ENCODE measurements at places on chromosomes 13 and 19. TPM values are rescaled to one million over a fixed set of nuclear protein-coding genes. Genes with fewer than 3 reads are reported as not detected.

- DNase-seq: peak; percentile 59
Observed at GRCh38 chr19:15934332-15935078, at the start of gene CYP4F11. CYP4F11 (minus strand) TSS chr19:15934529; CDS start chr19:15934408, 121 bp downstream.

DNA sequence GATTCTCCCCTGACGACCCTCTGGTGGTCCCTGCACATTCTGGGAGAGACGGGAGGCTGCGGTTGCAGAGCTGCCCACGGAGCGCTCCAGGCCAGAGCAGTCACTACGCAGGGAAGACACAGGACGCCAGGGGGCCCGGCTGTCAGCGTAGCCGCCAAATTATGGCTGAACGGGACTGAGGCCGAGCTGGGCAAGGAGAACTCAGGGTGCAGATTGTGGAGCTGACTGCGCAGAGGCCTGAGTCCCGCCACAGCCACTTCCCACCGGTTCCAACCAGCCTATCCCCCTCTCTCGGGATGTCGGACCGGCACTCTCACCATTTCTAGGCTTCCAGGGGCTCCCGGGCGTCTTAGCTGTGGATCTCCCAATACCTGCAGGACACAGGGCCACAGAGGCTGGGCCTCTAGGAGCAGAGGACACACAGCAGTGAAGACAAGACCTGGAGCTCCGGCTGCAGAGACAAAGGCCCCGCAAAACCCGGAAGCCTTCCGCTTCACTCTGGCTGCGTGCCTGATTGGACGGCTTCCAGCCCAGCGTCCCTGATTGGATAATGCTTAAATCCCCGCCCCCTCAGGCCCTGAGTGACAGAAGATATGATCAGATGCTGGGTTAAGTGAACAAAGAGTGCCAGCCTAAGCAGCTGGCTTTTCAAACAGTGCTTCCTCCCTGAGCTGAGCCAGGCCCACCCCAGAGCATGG lies at the start of gene ZNF737:
ZNF737 (minus strand) TSS at position 461 of the 698 bp plus-strand sequence; CDS start at position 320, 141 bp downstream.
- DNase-seq: peak; percentile 95

GRCh38 chr13:114130837-114131582 lies 1.4 kb downstream of the RASA3 start:
- peak; percentile 90 for DNase-seq

DNA sequence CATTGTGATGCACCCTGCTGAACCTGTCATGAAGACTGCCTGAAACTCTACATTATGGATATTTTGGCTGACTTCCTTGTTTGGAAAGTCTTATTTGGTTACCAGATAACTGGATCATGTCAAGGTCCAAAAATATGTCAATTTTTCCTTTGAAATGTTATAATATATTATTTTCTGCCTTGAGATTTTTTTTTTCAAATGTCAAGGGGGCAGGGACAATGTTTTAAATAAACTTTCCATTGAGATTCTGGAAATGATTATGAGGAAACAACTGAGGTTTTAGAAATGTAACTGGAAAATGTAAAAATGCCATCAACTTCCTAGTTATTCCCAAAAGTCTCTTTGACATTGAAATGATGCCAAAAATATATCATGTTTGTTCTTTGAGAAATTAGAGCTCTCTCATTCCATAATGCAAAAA lies 117.0 kb downstream of the RFC3 start:
- no peak for DNase-seq

- no peak for DNase-seq
Observed at GRCh38 chr13:32881777-32882145, 134.5 kb upstream of the KL start.

DNA sequence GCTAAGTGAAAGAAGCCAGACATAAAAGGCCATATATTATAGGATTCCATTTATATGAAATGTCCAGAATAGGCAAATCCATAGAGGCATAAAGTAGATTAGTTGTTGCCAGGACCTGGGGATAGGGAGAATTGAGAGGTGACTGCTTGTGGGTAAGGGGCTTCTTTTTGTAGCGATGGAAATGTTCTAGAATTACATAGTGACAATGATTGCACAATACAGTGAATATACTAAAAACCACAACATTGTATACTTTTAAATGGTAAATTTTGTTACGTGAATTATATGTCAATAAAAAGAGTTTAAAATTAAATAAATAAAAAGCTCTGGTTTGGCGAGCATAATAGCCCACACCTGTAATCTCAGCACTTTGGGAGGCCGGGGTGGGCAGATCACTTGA lies 486.8 kb downstream of the KLF12 start:
- DNase-seq: no peak

Gene CDC42EP5
- total RNA-seq: 5.4 TPM

Gene SRRM5
- total RNA-seq: not detected

DNA sequence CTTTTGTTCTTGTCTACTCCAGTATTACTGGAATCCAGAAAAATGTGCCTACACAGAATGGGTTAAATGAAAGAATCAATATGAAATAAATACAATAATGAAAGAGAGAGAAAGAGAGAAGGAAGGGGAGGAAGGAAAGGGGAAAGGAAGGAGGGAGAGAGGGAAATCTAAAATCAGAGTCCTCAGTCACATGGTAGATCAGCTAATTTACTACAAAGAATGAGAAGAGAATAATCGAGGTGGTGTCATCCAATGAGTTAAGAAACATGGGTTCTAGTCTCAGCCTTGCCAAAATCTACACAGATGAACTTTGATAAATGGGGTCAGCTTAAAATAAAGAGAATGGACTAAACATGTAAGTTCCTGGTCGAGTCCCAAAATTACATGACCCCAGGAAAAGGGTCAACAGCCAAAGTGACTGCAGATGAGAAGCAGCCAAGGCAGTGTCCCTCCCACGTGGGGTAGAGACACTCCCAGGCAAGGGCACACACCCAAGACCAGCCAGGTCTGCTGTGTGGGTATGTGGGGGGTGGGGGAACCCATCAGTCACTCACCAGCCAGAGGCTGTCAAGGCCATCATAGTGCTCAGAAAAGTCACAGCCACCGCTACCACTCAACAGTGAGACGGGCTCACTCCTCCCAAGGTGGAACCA lies 103.6 kb downstream of the STK24 start:
- DNase-seq: no peak

- no peak for DNase-seq
Observed at GRCh38 chr13:97234236-97234635, 12.1 kb downstream of the MBNL2 start.

GRCh38 chr19:31730270-31730669 lies 381.0 kb upstream of the TSHZ3 start:
- no peak for DNase-seq

- no peak for DNase-seq
Observed at GRCh38 chr13:45156565-45157361, 36.5 kb downstream of the GTF2F2 start.

DNA sequence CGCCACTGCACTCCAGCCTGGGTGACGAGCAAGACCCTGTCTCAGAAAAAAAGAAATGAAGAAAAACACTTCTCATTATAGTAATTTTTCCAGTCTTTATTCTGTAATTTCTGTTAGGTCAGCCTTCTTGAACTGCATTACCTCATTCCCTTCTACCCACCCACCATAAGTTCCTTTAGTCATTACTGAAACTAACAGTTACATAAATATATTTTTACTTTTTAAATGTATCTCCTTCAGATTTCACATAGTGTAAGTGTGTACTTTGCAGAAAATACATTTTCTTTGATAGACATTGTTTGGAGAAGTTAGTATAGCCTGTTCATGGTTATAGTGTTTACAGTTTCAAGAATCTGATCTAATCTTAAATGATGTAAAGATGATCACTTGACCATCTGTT lies 31.7 kb upstream of the KCTD4 start:
- no peak for DNase-seq
